SK-MEL-5 (cell line): ENCODE measurements at places on chromosomes 5 and 9. TPM values are rescaled to one million over a fixed set of nuclear protein-coding genes. Genes with fewer than 3 reads are reported as not detected.

DCTN3 gene
- total RNA-seq, result 59.7 and 70.2 TPM in 2 replicates

TLX3 gene
- not detected in 2 replicates for total RNA-seq

- no peak for DNase-seq
Observed at GRCh38 chr5:157212307-157212706, 31.7 kb downstream of the ITK start.

DNA sequence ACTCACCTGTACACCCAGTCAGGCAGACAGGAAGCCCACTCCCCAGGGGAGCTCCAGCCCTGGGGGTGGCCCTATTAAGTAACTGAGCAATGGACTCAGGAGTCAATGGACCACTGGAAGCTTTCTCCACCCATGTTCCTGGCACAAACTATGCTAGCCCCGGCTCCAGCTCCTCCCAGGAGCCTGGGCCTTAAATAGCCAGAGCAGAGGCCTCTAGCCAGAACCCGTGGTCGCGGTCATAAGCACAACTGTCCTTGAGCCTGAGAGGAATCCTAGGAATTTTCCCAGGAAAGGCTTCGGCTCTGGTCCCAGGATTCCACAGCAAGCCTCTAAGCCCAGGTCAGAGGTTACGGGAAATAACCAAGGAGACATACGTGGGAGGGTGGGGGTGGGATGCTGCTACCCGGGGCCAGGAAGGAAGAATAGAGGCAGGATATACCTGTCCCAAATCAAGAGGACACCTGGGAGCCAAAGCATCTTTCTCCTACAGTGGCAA, 5.5 kb downstream of the SEPTIN8 start:
- DNase-seq, result no peak

GRCh38 chr5:150500328-150500841, 7.5 kb upstream of the NDST1 start:
- DNase-seq, result no peak

DNA sequence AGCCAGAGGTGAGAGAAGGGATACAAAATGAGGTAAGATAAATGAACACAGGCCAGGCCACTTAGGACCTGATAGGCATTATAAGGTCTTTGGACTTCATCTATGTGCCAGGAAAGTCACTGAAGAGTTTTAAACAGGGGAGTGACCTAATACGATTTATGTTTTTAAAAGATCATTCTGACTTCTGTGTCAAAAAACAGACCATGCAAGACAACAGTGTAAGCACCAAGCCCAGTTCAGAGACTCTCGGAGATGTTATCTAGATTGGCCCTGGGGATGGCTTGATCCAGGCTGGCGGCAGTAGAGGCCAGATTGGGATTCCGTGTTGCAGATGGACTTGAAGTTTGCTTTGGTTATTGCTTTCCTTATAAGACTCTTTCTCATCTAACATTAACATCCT, 43.0 kb upstream of the DPYSL3 start:
- no peak for DNase-seq

DNA sequence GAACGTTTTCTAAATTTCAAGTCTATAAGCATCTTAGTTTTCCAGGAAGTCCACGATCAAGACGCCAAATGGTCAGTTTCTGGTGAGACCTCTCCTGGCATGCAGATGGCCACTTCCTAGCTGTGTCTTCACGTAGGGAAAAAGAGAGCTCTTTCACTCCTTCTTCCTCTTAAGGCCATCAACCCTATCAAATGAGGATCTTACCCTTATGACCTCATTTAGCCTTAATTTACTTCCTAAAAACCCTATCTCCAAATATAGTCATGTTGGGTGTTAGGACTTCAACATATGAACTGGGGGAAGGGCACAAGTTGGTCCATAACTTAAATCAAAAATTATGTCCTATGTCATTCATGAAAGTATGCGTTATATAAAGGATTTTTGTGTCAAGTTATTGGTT, 229.5 kb downstream of the ARL15 start:
- DNase-seq, result no peak
